ENCODE measurements at places on chromosomes 13 and 19.

DNA sequence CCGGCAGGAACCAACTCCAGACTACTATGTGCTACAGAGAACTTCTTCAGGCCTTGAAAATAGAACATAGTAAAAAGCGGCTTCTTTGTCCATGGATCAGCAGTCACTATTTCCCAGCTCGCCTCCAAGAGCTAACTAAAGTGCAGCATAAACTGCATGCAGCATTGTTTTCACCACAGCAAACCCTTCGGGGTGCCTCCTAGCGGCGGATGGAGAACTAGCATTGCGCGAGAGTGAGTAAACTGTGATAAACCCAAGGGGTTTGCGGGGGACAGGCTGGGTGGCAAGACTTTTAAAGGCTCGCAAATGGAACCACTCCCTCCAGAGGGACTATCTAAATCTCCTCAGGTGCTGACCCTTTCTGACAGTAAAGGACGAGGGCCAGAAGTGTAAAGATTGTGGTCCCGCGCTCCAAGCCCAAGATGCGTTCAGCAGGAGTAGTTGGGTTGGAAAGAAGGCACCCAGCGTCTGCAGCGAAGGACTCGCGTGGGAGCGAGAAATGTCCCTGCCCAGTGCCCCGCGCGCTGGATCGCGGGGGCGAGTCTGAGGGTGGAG is 21.5 kb upstream of the SGCG start:
- DNase-seq: no peak

GRCh38 chr19:5948752-5949564 is 29.0 kb downstream of the RANBP3 start:
- no peak for DNase-seq

GRCh38 chr13:65943024-65943423 is 1287.1 kb downstream of the PCDH9 start:
- DNase-seq: no peak

GRCh38 chr13:74889321-74889720 is 592.6 kb downstream of the TBC1D4 start:
- no peak for DNase-seq

DNA sequence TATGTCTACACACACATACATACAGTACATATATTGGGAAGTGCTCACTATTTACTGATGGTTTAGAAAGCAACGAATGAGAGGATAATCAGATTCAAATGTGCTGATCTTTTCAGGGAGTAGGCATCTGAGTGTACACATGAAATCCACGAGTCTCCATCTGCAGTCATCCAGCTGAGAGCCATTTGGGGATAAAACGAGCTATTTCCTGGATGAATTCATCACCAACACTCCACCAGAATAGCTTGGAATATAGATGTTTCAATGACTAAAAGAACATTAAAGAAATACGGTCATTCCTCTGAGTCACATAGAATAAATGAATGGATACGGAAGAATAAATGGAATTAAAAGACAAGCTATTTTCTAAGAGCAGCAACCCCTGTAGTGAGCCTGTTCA is 721.6 kb upstream of the ARGLU1 start:
- no peak for DNase-seq

GRCh38 chr19:3094601-3095440 is 659 bp downstream of the GNA11 start:
- DNase-seq: no peak

GRCh38 chr13:101978552-101979315 is 423.1 kb downstream of the FGF14 start:
- DNase-seq: no peak

DNA sequence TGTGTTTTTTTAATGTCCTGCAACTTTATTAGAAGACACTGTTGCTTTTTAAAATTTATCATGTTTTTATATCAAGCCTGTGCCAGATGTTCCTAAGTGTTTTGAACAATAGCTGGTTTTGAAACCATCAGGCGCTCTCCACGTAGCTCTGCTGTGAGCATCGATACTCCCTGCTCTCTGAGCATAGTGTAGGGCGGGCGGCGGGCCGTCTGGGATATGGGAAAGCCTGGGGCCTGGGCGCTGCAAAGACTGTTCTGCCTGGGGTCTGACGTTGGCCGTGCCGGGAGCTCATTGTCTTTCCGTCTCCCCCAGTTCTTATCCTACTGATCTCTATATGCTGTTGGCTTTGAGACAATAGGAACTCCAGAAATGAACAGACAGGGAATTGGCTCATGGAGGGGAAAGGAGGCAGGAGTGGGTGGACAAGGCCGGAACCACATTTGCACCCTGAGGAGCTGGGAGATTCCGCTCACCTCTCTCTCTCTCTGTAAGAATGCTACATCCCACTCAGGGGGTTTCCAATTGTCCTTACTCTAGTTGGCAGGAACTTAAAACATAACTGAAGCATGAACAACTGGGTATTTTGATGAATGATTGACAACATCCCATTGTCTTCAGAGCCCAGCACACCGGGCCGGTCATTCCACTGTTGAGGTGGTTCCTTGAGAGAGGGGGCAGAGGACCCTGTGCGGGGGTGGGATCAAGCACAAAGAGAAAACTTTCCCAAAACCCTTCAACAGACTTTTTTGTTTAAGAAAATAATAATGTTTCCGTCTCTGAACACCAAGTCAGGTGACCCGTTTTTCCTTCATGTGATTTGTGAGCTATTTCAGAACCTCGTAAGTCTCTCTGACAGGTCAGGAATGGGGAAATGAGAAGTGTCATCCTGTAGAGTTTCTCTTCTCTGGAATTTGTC is 64.7 kb downstream of the COL4A2 start:
- DNase-seq: no peak

- peak; percentile 11 for DNase-seq
Measured at GRCh38 chr19:20423381-20424197, 142.0 kb downstream of the ZNF737 start.

- no peak for DNase-seq
Measured at GRCh38 chr13:95411428-95412040, 110.3 kb upstream of the ABCC4 start.

- DNase-seq: no peak
Measured at GRCh38 chr19:2883686-2884439, 16.7 kb downstream of the ZNF556 start.

GRCh38 chr13:99665711-99666110 is 164.4 kb downstream of the TM9SF2 start:
- no peak for DNase-seq

Measured in activated T-helper 2 cell treated with anti-CD3 and anti-CD28 coated beads, Interferon-gamma antibody, Interleukin-2, Interleukin-4, amounts not matched to agents 10 μg/mL and 5 μg/mL and 100 μg/mL, durations not matched to agents 14 hours and 24 hours and 36 hours (primary cell).